Activated T-helper 17 cell treated with anti-CD3 and anti-CD28 coated beads, Interleukin-2, amount 50 U/mL, for 72 hours (primary cell): ENCODE measurements at places on chromosomes 3 and 15.
A peak's percentile ranks its signal among the peaks of the same experiment; 100 is the strongest.

GRCh38 chr3:4529876-4530588, 36.9 kb downstream of the ITPR1 start:
- ATAC-seq, result no peak

GRCh38 chr3:160130071-160130470, 95.2 kb upstream of the C3orf80 start:
- peak; percentile 10 for ATAC-seq

DNA sequence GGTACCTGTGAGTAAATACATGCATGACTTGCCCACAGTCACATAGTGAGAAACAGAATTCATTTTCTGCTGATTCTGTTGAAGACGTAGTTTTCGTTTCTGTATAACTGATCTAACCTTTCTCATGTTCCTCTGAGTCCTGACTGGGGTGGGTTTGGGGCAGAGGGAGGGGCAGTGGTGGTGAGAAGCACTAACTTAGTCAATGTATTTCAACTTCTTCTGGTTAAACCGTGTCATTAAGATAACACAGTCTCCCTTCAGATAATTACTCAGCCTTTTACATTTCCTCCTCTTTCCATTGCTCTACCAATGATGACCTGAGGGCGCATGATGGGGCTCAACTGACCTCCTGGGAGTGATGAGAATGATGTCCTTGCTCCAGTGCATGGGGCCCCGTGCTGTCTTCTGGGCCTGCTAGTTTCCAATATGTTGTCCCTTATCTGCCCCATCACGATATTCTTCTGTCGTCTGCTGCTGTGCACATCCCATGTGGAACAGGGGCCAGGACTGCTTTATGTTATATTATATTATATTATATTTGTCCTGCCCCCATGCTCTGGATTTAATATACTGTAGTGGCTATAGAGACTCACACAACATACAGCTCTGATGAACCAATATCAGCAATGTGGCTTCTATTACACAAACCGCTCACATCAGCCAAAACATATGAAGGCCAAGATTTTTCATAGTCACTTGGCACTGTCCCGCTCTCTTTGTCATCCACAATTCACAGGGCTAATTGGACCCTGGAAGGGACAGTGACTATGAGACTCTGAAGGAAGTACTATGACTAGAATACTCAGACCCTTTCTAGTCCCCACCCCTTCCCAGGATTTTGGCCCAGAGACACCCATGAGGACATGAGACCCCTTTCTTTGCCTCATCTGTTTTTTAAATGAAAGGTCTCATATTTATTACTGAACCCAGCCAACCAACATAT, 407.1 kb upstream of the MCTP2 start:
- ATAC-seq, result no peak

DNA sequence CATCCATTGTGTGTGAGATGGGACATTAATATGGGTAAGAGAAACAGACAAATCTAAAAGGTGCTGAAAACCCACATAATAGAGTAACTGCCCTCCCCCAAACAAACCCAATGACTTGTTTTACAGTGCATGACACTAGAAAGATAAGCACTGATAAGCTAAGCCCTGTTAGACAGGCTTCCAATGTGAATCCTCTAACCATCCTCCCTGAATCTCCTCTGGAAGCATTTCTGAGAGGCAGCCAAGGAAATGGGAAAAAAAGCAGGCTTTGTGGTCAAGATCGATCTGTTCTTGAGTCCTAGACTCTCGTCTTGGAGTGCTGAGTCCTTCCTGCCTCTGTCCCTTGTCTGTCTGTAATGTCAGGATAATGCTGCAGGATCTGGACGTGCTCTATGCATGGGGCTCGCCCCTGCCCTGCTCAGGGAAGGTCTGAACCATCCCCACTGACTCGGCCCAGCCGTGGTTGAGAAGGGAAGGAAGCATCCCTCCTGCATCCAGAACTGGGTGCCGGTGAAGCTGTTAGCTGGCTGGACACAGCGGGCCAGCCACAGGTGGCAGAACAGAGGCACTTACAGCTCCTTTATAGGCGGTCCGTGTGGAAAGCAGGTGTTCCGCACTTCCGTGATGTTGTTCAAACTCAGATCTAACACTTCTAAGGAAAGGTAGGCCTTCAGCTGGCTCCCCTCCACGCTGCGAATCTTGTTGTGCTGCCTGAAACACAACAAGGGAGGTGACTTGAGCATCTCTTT, 84.1 kb downstream of the LRIG1 start:
- ATAC-seq, result no peak

GRCh38 chr3:170560296-170560695, 25.6 kb downstream of the SLC7A14 start:
- ATAC-seq, result no peak

DNA sequence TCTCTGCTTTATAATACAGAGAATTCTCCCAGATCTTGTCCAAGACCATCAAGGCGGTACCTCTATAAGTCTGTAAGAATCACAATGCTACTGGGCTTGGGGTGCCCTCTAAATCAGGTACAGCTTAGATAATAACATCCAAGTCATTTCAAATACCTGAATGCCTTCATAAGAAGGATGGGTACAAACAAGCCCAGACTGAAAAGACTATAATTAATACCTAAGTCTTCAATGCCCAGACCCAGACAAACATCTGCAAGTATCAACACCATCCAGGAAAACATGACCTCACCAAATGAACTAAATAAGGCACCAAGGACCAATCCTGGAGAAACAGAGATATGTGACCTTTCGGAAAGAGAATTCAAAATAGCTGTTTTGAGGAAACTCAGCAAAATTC, 65.9 kb downstream of the ZMAT3 start:
- ATAC-seq, result no peak

DNA sequence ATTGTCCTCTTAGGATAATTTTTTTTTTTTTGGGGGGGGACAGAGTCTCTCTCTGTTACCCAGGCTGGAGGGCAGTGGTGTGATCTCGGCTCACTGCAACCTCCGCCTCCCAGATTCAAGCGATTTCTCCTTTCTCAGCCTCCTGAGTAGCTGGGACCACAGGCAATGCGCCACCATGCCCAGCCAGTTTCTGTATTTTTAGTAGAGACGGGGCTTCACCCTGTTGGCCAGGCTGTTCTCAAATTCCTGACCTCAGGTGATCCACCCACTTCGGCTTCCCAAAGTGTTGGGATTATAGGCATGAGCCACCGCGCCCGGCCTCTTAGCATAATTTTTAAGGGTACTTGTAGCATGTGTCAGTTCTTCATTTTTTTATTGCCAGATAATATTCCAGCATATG, 122.6 kb downstream of the FNDC3B start:
- ATAC-seq, result no peak

DNA sequence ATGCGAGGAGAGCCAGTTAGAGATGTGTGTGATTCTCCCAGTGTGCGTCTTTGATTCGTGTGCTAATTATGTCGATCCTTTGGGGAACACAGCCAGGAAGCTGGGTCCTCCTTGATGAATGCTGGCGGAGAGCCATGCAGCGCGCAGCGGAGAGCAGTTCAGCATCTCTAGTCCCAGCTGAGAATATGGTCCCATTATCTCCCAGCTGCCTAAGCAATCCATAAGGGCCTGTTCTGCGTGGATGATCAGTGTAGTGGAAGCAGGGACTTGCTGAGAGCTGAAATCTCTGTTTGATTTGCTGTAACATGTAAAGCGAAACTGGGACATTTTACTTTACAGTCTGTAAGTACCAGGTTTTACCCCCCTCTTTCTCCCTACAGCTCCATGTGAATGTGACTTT, 412.7 kb downstream of the CNTN4 start:
- no peak for ATAC-seq

GRCh38 chr3:167078070-167078622, 302.0 kb downstream of the ZBBX start:
- no peak for ATAC-seq
